ENCODE measurements at places on chromosomes 11 and 22.

DNA sequence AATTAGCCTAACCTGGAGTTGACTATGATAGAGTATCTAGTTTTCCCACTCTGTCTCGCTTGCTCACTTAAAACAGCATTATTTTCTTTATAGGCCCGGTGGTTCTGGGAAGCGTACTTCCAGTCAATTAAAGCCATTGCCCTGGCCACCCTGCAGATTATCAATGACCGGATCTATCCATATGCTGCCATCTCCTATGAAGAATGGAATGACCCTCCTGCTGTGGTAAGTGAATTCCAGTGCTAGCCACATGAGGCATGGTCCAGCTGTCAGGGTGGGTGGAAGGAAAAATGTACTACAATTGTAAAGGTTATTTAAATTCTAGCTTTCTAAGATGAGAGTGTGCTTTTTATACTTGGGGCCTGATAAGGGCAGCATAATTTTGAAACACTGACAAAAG is 76.0 kb downstream of the EXT2 start:
- DNase-seq, result no peak

- DNase-seq, result no peak
Observed at GRCh38 chr11:4480577-4481239, 1.7 kb upstream of the OR52K1 start.

GRCh38 chr22:37611207-37611606 is 2.6 kb downstream of the GGA1 start:
- no peak for DNase-seq

DNA sequence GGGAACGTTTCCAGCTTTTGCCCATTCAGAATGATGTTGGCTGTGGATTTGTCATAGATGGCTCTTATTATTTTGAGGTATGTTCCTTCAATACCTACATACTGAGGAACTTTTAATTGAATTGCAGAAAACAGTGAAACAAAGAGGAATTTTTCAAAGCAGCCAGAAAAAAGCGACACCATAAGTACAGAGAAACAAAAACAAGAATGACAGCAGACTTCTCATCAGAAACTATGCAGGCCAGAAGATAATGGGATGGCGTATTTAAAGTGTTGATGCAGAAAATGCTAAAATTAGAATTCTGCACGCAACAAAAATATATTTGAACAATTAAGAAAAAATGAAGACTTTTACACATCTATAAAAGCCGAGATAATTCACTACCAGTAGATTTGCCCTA is 95.4 kb upstream of the TIMP3 start:
- no peak for DNase-seq

- no peak for DNase-seq
Observed at GRCh38 chr11:113760241-113760640, 13.3 kb downstream of the ZW10 start.

DNA sequence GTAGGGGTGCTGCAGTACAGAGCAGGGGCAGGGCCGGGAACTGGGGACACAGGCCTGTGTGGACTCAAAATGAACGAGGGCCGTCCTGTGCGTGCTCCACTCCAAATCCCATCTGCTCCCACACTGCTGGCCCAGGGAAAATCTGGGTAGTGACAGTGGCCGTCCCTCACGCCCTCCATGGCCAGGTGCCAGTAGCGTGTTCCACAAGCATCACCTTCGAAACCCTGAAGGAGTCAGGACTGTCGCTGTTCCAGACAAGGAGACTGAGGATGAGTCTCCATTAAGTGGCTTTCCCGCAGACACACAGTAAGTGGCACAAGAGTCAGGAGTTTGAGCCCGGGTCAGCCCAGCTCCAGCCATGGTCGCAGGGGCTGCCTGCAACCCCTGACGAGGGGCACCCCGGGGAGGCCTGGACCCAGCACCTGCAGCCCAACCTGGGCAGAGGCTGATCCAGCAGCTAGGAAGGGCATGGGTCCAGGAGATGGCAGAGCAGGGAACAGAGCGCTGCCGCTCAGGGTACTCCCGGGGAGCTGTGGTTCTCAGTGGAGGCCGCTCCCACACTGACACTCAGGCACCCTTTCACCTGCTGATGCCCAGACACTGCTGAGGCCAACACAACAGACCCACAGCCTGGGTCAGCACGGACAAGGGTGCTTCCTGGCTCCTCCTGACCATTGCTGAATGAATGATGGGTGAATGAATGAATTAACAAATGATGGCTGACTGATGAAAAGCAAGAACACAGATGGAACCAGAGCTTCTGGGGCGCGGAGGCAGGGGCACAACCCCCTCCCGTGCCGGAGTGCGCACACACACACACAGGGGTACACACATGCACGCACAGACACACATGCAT is 35.3 kb downstream of the IGF2 start:
- no peak for DNase-seq

- no peak for DNase-seq
Observed at GRCh38 chr22:38417252-38418060, 37.5 kb downstream of the KCNJ4 start.

DNA sequence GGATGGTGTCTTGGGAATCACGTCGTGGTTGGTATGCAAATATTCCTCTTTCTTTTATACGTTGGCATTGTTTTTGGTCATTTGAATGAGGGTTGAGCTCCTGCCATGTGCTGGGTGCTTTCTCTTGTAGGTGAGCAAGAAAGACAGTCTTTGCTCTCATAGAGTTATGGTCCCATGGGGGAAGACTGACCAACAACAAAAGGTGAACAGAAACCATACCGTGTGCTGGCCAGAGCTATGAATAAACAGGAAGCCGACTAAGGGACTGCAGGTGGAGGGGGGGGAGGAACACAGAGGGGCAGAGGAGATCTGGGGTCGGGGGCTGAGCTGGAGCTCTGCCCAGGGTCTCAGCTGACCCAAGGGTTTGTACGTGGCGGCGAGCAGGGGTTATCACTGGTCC is 245.3 kb downstream of the CTTN start:
- DNase-seq, result no peak

DNA sequence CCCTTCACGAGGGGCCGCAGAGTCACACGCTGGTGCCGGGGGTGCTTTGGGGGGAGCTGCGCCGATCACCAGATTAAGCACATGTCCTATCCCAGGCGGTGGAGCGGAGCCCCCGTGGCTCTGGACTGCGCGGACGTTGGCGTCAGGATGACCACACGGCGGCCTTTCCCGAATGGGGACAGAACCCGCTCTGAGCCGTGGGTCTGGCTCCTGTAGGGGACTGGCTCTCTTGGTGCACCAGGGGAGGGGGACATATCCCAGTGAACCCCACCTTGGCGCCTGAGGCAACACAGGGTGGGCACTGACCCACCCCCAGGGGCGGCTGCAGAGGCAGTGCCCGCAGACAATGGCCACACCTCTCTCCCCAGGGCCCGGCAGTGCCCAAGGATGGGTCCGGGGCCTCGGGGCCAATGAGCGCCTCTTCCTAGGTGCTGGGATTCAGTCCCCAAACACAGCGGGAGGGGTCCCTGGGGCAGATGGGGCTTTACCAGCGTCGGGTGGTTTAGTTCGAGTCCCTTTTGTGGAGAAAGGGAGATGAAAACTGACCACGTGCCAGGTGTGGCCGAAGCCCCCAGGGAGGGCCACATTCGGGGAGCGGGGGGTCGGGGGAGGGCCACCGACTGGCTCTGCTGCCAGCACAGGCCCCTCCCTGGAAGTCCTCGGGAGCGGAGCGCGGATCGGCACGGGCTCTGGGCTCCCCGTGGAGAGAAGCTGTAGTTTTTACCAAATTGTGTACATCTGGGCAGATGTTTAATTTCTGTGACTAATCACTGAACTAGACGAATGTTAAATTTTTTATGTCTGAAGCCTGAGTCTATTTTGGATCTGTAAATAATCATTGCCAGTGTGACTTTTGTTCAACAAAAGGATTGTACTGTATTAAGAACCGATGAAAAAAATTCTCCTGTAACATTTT is 58.9 kb downstream of the GRAMD4 start:
- no peak for DNase-seq

DNA sequence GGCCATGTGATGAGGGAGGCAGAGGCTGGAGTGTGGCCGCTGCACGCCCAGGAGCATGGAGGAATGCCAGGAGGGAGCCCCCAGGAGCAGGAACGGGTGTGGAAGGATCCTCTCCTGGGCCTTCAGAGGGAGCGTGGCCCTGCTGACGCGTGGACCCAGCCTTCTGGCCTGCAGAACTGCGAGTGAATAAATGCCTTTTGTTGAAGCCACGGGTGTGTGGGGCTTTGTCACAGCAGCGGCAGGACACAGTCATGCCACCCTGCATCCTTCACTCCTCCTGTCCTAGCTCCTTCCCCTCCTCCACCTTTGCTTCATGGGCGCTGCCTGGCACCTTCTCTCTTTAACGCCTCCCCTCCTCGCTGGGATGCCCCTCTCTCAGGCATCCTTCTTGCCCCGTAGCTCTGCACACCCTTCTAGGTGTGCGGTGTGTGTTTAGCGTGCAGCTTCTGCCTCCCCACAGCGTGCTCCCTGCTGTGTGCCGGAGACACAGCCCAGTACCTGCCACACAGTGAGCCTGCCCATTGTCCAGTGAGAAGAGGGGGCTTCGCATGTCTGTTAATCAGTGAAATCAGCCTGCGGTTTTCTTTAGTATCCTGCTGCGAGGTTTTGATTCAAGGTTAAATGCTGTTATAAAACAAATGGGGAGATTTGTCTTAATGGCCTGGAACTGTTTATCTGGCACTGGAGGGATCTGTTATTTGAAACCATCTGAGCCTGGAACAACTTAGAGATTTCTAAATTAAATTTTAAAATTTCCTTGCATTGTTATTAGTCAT is 459.6 kb downstream of the TBC1D22A start:
- no peak for DNase-seq

DNA sequence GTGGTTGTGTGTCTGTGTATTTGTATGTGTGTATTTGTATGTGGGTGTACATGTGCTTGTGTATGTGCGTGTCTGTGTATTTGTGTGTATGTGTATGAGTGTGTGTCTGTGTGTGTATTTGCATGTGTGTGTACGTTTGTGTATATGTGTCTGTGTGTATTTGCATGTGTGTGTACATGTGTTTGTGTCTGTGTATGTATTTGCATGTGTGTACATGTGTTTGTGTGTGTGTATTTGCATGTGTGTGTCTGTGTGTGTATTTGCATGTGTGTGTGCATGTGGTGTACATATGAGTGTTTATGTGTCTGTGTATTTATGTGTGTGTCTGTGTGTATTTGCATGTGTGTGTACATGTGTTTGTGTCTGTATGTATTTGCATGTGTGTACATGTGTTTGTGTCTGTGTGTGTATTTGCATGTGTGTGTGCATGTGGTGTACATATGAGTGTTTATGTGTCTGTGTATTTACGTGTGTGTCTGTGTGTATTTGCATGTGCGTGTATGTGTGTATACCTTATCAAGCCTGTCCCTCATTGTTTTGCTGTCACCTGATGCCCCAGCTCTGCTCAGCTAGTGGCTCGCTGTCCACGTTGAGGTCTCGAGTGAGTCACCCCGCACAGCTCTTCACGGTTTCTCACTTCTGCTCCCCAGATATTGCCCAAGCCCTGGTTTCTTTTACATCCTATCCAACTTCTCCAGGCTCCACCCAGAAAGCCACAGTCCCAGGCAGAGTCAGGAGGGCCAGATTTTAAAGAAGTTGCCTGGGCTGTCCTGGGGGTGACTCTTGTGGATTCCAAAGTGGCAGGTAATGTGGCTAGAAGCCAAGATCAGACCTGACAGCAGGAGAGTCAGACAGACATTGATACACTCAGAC is 15.2 kb downstream of the MB start:
- no peak for DNase-seq

All from Caco-2 (cell line).